ENCODE measurements at places on chromosomes 12 and 14.

DNA sequence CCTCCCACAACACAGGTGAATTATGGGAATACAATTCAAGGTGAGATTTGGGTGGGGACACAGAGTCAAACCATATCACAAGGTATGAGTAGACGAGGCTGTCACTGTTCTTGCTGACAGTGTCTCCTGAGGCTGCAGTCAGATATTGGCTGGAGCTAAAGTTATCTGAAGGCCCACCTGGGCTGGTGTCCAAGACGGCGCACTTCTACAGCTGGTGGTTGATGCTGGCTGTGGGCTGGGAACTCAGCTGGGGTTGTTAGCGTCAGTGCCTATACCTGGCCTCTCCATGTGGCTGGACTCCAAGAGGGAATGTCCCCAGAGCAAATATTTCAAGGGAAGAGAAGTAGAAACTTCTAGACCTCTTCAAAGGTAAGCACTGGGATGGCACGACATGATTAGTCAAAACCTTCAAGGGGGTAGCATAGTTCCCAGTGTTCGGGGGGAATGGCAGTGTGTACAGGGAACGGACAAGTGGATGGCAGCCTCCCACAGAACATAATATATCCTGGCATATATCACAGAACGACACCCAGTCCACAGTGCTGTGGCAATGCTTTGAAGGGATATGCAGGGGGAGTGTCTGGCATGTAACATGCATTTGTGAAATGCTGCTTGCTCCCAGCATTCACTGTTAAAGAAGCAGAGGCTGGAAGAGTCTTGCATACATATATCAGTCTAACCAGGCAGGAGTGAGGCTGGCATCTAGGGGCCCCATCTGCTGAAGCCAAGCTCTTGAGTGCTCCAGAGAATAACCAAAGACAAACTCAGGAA, 126.7 kb upstream of the RFLNA start:
- DNase-seq: no peak

GRCh38 chr14:96181186-96182056, 23.2 kb upstream of the BDKRB2 start:
- DNase-seq: no peak

GRCh38 chr12:103012884-103013283, 55.4 kb downstream of the ASCL1 start:
- DNase-seq: no peak

DNA sequence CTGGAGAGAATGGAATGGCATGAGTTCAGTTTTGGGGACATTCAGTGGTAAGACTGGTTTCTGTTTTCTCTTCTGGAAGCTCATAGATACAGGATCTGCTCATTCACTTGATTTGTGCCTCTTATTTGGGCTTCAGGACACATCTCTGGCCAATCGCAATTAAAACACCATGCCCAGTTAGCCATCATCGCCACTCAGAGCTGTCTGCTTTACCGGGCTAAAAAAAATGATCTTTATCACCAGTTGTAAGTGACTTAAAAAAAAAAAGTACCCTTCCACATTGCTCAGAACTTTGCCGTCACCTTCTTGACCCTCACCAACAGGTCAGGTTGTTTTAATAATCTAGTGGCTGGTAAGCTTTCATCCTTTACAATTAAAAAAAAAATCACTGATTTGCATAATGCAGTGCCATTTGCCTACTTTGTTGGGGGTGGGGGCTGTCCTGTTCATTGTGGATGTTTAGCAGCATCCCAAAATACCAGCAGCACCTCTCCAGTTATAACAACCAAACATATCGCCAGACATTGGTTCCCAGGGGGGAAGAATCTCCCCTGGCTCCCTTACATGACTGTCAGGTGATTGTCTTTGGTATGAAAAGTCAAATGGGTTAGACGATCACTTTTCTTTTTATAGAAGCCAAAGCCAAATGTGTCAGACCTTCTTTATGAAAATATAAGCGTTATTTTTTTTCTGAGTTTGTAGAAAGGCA, 150.1 kb downstream of the PRKCH start:
- no peak for DNase-seq

- no peak for DNase-seq
Observed at GRCh38 chr14:104143521-104144452, 5.4 kb downstream of the KIF26A start.

DNA sequence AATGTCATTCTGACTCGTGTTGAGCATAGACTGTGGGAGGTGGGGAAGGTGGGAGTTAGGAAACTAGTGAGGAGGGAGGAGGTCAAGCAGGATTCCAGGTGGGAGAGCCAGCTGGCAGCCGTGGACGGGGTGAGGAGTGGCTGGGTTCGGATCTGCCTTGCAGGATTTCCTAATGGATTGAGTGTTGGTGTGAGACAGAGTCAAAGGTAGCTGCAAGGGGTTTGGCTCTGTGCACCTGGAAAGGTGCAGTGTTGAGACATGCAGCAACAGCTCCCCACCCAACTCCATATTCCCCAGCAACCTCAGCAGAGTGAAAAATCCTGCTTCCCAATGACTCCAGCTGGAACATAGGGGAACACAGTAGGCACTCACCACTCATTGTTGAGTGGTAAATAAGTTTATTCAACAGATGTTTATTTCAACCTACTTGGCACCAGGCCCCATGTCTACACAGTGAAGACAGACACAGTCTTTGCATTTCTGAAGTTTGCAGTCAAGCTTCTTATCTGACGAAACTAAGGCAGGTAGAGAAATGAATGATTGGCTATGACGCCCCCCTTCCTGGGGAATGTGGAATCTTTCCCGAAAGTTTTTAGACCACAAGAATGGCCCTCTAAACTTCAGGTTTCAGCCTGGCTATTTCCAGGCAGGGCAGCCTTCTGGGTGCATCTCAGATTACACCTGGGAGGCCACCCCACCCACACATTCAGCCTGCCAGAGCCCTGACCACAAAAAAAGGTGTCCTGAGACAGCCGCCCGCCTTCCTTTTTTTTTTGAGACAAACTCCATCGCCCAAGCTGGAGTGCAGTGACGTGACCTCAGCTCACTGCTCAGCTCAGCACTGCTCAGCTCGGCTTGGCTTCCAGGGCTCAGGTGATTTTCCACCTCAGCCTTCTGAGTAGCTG, 37.9 kb upstream of the PLEKHG6 start:
- DNase-seq: no peak

DNA sequence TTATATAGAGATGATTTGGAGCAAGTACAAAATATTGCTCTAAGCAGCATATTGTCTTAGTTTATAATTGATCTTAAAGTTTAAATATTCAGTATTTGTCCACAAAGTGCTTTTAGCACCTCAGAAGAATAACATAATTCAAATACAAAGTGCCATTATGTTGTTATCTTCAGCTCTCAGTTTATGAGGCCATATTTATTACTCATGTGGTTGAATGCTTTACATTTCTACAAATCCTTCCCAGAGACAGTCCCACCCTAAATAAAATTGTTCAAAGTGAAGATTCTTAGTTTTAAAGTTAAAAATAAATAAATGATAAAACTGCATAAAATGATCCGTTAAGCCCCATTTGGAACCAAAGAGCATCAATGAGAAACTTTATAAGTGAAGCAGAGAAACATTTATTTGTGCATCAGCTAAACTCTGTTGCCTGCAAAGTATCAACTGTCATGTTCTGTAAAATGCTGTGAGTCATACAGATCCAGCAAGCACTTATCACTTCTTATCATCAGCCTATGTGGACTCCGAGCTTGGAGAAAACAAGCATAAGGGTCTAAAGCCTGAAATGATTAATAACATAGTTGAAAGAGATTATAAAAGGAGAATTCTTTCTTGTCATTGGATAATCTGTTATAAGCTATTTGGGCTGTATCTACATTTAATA, 218.9 kb downstream of the ADAMTS20 start:
- no peak for DNase-seq

- DNase-seq: no peak
Observed at GRCh38 chr14:104103061-104103445, 17.6 kb downstream of the ASPG start.

DNA sequence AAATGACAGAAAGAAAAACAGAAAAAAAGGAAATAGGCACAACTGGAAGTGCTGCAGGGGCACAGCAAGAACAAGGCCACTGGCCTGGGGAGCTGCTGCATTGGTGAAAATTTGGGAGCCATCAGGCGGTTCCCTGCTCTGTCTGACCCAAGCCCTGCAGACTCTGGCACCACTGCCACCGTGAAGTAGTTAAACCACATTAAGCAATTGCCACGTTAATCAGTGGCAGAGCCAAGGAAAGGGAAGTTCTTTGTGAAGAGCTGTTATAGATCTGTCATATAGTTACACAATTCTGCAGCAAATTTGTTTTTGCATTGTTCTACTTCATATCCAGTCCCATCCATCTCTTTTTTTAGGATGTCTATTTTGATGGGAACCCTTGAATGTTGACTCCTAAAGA, 915.3 kb downstream of the FSCB start:
- DNase-seq: no peak

GRCh38 chr14:74309125-74310022, 6.6 kb upstream of the ABCD4 start:
- DNase-seq: no peak

DNA sequence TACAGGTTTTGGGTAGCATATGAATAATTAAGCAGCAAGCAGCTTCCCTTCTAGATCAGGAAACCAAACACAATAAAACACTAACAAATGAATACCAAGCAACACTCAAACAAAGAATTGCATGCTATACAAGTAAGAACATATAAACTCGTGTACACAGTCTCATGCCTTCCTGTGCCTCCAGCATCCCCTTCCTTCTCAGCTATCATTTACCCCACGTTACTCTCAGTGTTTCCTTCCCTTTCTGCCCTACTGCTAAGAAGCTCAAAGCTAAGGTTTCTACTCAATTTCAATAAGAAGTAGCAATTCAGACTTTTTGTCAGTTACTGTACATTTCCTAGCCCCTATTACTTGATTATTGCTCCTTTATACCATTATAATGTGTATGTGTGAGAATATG, 81.0 kb downstream of the DUSP16 start:
- DNase-seq: no peak

- DNase-seq: no peak
Observed at GRCh38 chr12:31589598-31589903, 1.4 kb downstream of the DENND5B start.

DNA sequence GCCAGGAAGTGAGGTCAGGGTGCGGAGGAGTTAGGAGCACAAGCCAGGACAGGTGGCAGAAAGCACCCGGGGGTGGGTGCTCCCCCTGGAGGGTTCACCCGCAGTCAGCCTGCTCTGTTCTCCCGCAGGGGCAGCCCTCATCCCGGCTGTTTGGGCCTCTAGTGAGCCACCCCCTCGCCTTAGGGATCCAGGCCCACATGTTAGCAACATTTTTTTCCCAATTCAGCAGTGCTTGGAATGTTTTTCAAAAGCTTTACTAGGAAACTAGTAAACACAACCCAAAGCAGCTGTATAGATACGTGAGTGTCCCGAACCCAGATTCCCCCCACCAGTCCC, 28.5 kb upstream of the NXPH4 start:
- no peak for DNase-seq

DNA sequence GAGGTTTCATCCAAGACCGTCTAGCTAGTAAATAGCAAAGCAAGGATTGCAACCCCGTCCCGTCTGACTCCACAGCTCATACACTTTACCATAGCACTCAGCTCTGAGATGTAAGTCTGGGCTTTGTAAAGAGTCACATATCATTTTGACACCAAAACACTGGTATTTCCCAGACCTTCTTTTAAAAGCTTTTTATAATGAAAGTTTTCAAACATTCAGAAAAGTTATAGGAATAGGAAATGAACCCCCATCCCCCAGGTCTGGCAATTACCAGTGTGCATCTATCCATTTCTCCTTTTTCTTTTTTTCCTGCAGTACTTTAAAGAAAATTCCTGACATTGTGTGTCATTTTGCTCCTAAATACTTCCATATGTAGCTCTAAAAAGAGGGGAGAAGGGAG, 183.6 kb upstream of the CCND2 start:
- no peak for DNase-seq

GRCh38 chr12:20415028-20415427, 46.7 kb downstream of the PDE3A start:
- no peak for DNase-seq

DNA sequence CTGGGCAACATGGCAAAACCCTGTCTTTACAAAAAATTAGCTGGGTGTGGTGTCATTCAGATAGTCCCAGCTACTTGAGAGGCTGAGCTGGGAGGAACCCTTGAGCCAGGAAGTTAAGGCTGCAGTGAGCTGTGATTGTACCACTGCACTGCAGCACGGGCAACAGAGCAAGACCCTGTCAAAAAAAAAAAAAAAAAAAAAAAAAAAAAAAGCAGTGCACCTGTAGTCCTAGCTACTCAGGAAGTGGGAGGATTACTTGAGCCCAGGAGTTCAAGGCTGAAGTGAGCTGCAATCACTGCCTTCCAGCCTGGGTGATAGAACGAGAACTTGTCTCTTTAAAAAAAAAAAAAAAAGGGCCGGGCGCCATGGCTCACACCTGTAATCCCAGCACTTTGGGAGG, 5.6 kb downstream of the REM2 start:
- DNase-seq: no peak

GRCh38 chr12:123877968-123878367, 94.7 kb downstream of the CCDC92 start:
- DNase-seq: no peak

DNA sequence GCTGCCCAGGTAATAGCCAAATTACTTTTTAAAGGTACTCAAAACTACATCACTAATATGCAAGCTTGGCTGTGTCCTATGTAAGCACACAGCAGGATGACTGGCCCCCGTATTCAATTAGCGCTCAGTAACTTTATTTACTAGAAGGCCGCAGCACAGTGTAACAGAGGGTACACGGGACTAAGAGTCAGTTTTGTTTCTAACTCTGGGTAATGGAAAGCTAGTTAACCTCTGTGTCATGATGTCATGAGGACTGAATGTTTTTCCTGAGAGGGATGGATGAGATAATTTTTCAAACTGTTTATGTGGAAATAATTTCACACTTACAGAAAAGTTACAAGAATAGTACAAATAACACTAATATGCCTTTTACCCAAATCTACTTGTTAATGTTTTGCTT, 27.1 kb downstream of the GALNT4 start:
- no peak for DNase-seq

DNA sequence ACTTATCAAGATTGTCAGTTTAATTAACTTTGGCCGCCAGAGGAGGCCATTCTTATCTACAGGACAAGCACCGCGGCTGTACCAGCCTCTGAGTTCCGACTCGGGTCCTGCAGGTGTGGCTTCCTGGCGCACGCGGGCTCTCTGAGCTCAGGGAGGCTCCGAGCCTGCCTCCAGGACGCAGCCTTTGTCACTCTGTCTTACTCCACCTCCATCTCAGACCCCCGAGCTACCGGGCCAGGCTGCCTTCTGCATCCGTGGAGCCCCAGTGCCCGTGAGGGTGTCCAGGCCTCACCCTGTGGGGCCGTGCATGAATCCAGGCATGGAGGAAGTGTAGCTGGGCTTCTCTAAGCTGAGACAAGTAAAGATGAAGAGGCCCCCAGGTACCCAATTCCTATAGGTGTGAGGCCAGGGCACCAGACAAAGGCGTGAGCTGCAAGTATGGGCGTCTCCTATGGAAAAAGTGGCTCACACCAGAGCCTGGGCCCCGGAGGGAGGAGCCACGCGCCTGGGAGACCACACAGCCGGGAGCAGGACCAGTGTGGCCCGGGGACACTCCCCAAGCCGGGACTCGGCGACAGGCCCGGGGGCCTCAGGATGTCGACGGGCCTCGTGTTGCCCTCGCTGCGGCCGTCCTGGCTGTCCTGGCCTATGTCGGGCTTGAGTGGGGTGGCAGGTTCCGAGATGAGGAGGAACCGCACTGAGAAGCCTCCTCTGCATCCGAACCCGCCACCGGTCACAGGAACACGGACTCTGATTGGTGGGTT, 42.8 kb downstream of the NOC4L start:
- peak; percentile 34 for DNase-seq
